Activated CD8-positive, alpha-beta memory T cell treated with anti-CD3 and anti-CD28 coated beads for 24 hours (primary cell): ENCODE measurements at places on chromosomes 2 and 18.

DNA sequence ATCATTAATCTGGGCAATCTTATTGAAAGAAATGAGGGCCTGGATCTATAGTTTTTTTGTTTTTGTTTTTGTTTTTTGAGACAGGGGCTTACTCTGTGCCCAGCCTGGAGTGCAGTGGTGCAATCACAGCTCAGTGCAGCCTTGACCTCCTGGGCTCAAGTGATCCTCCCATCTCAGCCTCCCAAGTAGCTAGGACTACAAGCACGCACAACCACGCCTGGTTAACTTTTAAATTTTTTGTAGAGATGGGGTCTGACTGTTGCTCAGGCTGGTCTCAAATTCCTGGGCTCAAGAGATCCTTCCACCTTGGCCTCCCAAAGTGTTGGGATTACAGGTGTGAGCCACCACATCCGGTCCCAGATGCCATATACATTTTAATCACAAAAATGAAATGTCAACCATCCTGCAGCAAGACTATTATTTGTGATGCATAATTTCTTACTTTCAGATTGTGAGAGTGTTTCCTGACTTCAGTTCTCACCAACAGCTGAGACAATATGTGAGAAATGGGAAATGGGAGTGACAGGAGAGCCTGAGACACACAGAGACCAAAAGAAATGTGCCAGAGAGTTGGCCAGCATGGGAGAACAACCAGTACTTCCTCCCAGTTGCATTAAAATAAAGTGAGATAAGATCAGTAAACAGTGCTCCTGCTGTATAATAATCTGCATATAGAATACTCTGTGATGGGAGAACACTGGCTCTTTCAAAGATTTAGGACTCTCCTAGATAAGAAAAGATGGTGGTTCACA is 87.6 kb downstream of the METTL8 start:
- DNase-seq = no peak

DNA sequence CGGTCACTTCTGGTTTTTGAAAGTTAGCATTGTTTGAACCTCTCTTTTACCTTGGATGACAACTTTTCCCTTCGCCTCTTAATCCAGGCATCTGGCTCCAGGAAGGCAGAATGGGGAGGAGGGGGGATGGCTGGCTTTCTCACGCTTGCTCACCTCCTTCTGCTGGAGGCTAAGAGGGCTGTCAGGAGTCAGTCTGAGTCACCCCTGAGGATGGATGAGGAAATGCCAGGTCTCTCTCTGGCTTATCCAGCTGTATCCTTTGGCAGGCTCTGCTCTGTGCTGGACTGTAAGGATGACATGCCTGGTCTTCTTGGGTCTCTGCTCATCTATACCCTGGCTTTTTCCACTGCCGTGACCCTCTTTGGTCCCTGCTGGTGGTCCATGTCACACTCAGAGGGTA is 142.9 kb upstream of the GYPC start:
- no peak for DNase-seq

GRCh38 chr2:144780983-144781382 is 261.1 kb upstream of the ZEB2 start:
- DNase-seq = no peak

- DNase-seq = no peak
These were observed 782 bp downstream of the MTA3 start for GRCh38 chr2:42569116-42569711.

- no peak for DNase-seq
These were observed 2005.9 kb upstream of the CELF4 start for GRCh38 chr18:39571511-39571910.

- DNase-seq = no peak
These were observed 18.1 kb downstream of the NABP1 start for GRCh38 chr2:191696001-191696400.

DNA sequence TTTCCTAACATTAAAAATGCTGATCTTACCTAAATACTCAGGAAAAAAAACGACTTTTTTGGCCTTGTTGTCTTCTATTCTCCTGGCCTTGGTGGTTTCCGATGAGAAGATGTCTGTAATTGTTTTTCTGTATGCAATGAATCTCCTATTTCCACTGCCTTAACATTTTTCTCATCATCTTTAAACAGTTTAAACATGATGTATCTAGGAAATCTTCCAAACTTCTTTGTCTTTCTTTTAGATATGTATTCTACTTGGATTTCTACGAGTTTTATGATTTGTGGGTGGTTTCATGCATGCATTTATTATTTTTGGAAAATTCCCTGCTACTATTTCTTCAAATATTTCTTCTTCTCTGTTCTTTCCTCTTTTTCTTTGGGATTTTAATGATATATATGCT is 288.6 kb upstream of the GYPC start:
- DNase-seq = no peak

- no peak for DNase-seq
These were observed 72.0 kb upstream of the SH3BP4 start for GRCh38 chr2:234879671-234880455.

DNA sequence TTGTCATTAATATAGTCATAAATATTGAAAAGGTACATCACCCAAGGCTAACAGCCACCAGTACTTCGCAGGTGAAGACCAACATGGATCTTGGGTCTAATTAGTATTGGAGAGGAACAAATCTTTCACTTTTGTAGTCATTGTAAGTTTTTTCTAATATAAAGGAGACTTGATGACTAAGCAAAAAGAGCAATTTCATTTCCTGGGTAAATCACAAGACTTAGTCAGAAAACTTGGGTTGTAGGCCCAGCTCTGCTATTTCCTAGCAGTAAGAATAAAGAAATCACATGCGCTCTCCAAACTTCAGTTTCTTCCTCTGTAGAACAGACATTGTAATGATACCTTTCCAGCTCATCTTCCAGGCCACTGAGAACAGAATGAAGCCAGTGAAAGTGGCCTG is 40.9 kb downstream of the NRP2 start:
- no peak for DNase-seq

- DNase-seq = peak; percentile 68
These were observed 44.9 kb downstream of the TMEM37 start for GRCh38 chr2:119476301-119477112.

- no peak for DNase-seq
These were observed 17.9 kb upstream of the NYAP2 start for GRCh38 chr2:225381609-225382008.

DNA sequence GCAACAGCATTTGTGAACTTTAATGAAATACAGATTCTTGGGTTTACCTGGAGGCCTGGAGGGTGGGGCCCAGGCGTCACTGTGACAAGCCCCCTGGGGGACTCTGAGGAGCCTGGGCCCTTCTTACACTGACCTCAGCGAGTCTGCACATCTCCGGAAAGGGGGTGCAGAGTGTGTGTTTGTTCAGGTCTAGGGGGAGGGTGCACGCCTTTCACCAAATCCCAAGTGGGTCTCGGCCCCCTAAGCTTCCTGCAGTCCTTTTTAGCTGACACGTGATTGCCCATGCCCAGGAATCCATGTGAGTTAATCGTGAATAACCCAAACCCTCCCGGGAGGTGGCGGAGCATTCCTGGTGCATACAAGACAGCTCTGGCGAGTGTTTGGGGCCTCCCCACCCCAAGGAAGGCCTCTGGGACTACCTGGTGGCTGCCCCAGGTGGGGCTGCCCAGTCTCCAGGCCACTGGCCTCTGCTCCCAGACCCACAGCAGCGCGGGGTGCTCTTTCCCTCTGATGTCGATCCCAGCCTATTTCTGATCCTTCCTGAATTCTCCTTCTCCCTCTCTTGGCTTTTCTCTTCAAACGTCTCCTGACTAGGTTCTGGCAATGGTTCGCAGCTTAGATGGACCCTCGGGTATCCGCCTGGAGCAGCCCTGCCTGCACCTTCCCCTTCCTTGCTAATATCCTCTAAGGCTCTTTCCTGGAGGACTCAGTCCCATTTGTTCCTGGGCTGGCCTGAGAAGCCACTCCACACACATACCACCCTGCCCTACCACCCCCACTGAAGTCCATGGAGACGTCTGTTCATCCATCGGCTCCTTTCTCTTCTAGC is 10.0 kb downstream of the NGEF start:
- no peak for DNase-seq

GRCh38 chr2:182291296-182291695 is 135.5 kb downstream of the PDE1A start:
- DNase-seq = no peak

DNA sequence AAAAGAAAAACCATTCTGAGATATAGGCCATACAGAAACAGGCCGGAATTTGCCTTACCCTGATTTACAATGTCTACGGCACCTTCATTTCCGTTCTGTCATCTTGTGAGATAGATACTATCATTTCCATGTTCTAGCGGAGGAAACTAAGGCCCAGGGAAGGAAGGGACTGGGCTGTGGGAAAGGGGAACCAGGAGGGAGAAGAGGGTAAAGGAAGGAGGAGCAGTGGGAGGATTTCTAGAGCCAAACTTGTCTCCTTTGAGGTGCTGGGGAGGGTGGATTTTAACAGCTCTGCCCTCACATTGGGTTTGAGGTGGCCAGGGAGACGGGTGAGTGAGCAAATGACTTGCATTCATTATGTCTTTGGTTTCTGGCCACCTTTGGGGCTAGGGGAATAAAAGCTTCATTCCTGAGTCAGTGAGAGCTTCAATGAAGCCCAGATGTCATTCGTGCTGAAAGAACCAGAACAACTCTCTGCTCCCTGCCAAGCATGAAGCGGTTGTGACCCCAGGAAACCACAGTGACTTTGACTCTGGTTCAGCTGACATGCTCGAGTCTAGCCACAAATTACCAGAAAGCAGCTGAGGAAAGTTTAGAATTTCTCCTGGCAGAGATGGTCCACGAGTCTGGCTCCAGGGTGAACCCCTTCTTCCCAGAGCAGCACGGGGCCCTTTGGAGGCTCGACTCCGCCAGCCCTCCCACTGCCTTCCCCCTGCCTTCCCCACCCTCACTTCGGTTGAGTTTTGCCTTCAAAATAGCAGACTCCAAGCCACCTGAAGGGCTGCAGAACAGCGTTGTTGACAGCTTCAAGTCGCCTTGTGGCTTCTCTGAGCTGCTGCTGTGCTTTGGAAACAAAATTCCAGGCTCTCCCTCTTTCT is 3.8 kb downstream of the ACTG2 start:
- DNase-seq = peak; percentile 67

DNA sequence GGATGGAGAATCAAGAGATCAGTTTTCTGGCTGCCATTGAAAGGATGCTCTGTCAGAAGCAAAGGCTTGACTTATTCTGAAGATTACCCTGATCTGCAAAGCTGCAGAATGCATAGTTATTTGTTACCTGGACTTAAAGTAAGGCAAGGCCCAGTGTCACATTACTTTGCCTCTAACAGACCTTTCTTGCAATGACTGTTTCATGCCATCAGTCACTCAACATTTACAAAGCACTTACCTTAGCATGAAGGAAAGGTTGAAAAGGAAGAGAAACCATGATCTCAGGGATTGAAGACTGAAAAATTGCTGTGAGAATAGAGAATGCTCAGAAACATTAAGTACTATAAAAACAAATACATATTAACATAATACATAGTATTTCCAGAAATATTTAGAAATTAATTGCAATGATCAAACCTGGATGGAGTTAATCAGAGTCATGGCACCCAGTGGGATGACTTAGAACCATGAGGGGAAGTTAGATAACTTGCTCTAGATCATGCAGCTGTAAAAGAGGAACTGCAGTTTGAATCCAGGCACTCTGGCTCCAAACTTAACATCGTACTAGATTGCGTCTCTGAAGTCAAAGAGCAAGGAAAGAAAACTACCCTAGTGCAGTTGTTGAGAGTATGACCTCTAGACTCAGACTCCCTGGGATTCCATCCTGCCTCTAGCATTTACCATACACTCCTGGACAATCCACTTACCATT is 26.5 kb upstream of the FAM117B start:
- DNase-seq = no peak

DNA sequence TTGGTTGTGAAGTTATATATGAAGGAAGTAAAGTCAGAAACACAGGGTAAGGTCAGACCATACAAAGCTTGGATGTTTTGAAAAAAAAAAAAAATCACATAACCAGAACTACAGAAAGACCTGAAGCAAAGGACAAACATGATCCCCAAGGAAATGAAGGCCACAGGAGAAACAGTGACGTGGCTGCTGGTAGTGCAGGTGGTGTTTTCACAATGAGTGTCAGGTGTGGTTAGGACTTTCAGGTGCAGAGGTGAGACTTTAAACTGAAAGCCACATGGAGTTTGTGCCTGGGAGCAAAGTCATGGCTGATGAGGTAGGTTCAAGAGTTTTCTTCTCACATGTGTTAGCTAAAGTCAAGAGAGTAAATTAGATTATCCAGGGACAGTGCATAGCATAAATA is 270.7 kb downstream of the PIEZO2 start:
- no peak for DNase-seq

- no peak for DNase-seq
These were observed 32.5 kb downstream of the PTPN18 start for GRCh38 chr2:130388221-130388907.

- DNase-seq = no peak
These were observed 91.6 kb upstream of the TANK start for GRCh38 chr2:161068670-161069069.
